ENCODE measurements at places on chromosomes 7 and 10. TPM values are rescaled to one million over a fixed set of nuclear protein-coding genes. Genes with fewer than 3 reads are reported as not detected.

DNA sequence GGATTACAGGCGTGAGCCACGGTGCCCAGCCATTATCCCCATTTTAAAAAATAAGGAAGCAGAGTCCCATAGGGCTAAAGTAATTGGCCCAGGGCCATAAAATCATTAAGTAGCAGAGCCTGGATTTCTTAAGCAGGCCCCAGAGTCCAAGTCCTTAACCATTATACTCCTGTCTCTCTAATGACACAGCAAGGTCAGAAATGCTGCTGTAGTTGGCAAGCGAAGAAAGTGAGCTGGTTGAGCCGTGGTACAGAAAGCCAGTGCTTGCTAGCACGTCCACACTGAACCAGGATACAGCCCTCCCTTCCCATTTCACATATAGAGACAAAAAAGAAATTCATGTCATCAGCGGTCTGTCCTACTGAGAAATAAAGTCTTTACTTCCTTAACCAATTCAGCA, 562.7 kb downstream of the GALNT17 start:
- DNase-seq: no peak

- no peak for DNase-seq
Measured at GRCh38 chr10:110433740-110434139, 64.0 kb upstream of the DUSP5 start.

- DNase-seq: no peak
Measured at GRCh38 chr10:130421909-130422308, 285.7 kb downstream of the GLRX3 start.

DNA sequence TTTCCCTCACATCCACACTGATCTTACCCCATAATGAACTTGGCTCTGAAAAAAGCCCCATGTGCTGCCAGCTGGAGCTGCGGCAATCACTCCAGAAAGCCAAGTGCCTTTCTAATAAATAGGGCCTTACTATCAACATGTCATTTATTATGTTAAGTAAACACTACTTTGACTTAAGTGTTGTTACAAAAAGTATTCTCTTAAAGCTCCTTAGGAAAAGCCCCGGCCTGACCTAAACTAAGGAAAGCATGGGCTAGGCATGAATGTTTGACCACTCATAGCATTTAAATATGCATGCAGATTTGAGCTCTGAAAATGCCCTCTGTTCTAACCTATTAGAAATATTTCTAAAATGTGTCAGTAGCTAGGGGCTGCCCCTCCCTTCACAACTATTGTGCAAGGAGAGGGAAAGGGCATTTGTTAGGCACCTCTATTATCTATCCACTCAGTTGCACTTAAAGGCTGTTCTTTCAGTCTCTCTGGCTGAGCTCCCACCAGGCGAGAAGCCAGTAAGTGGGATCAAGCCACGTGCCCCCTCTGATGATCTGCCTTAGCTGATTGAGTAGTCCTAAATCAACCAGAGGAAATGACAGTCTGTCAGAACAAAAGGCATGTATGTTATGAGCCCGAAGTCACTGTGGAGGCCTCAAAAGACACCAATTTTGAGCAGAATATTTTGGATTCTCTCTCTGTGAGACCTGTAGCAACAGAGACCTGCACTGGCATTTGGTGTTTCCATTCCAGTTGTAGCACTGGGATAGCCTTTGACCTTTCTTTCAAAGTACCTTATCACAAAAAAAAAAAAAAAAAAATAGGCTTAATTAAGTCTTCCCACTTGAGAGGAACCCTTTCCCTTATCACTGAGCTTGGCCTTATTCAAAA, 77.1 kb downstream of the ITGB8 start:
- peak; percentile 58 for DNase-seq

DNA sequence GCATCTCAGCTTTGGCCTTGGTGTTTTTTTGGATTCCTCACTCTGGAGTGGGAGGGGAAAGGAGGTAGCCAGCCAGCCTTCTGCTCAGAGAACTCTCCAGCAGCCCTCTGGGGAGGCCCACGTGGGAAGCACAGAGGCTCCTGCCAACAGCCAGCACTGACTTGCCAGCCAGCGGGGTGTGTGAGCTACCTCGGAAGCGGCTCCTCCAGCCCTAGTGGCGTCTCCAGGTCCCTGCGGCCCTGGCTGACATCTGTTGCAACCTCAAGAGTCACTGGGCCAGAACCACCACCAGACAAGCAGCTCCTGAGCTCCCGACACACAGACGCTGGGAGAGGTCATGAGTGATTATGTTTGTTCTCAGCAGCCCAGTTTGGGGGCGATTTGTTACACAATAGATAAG, 180.2 kb upstream of the FZD8 start:
- no peak for DNase-seq

GRCh38 chr7:155885167-155886155, 73.2 kb upstream of the SHH start:
- peak; percentile 78 for DNase-seq

GRCh38 chr7:7164591-7164990, 17.8 kb upstream of the C1GALT1 start:
- DNase-seq: no peak

GRCh38 chr10:114632869-114633715, 25.0 kb downstream of the ABLIM1 start:
- DNase-seq: peak; percentile 85

DNA sequence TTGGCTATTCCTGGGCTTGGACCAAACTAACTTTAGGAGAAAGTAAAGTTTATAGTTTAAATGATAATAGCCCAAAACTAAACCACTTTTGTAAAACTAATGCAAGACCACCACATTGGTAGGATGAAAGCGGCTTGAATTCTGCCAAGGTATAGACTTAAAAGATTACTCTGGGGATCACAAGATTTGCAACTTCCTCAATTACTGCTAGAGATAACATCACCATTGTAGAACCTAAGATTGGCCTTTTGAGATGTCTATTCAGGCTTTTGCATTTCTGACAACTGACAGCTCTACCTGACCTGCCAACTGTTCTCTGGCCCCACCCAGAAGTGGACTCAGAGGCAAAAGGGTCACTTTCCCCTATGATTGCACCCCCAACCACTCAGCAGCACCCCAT, 162.4 kb downstream of the TNS3 start:
- no peak for DNase-seq

DNA sequence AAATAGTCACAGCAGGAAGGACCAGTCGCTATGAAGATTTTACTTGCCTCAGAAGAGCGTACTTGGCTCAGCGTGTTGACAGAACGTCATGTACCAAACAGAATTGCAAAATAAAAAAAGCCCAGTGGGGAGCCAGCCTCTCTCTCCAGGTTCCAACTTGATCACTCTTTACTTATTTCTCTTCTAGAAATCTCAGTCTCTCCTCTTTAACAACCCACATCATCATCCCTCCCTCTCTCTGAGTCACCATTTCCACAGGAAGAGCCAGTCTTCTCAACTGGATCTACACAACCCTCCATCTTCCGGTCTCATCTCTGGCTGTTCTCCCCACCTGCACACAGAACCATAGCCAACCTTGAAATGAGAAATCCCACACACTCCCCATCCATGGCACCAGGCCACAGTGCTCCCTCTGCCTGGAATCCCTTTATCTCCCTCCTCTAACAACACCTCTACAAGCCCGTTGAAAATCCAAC, 718.3 kb downstream of the GRID1 start:
- DNase-seq: peak; percentile 82

GRCh38 chr10:50260791-50261281, 9.5 kb upstream of the ASAH2 start:
- no peak for DNase-seq

GRCh38 chr10:113663908-113664307, at the start of gene NRAP:
Gene NRAP, minus strand, starts transcription at chr10:113664041. Its CDS starts 159 bp downstream, at chr10:113663882.
- DNase-seq: no peak

DNA sequence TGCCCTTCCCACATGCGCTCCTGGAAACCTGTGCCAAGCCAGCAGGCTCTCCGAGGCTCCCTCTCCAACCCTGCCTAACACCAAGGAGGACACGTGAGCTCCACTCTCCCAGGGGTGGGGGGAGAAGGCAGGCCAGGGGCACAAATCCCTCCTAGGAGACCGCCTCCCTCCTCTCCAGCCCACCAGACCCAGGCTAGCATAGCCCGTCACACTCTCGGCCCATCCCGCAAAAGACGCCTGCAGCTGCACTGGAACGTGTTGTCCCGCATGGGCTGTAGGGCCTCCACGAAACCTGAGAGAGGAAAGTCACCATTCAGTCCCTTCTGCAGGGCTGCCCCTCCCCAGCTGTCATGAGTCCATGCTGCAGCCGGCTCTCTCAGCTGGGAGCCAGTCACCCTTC, 126.3 kb downstream of the MAD1L1 start:
- no peak for DNase-seq

DNA sequence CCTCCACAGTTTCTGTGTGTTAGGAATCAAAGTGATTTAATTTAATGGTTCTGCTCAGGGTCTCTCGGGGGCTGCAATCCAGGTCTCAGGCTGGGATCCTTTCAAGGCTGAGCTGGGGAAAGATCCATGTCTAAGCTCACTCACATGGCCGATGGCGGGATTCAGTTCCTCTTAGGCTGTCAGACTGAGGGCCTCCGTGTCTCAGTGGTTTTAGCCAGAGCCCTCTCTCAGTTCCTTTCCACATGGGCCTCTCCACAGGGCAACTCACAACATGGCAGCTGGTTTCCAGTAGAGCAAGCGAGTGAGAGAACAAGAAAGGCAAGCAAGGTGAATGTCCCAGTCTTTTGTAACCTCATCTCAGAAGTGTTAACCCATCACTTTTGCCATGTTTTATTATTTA, 26.9 kb downstream of the CAV1 start:
- DNase-seq: no peak

GRCh38 chr10:14270370-14270769, 60.4 kb downstream of the FRMD4A start:
- DNase-seq: no peak

GRCh38 chr10:35271086-35271858, 65.0 kb upstream of the CCNY start:
- no peak for DNase-seq

- DNase-seq: no peak
Measured at GRCh38 chr10:42652858-42653257, 14.5 kb upstream of the ZNF33B start.

DNA sequence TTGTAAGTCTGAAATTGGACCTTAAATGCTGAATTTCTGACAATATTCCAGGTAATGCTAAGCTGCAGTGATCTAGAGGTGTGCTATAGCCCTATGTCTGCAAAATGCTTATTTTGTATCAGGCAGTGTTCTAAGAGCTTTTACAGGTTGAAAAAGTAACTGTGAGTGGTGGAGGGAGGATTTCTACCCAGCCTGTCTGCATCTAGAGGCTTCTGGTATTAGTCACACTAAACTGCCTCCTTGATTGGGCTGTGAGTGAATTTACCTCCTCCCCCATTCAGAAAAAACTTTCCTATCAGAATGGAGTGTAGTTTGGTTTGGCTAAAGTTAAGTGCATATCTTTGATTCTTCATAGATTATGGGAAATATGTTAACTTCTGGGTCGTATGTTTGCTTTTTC, 56.8 kb downstream of the BBS9 start:
- DNase-seq: peak; percentile 59

GRCh38 chr7:91085175-91085574, 179.1 kb upstream of the FZD1 start:
- no peak for DNase-seq

- DNase-seq: no peak
Measured at GRCh38 chr7:50542132-50542531, 23.1 kb downstream of the DDC start.

- peak; percentile 40 for DNase-seq
Measured at GRCh38 chr7:159197066-159197975, 52.7 kb upstream of the VIPR2 start.

- no peak for DNase-seq
Measured at GRCh38 chr7:134031835-134032617, 95.1 kb upstream of the LRGUK start.

- DNase-seq: peak; percentile 27
Measured at GRCh38 chr10:10869592-10869991, 148.1 kb upstream of the CELF2 start.

DNA sequence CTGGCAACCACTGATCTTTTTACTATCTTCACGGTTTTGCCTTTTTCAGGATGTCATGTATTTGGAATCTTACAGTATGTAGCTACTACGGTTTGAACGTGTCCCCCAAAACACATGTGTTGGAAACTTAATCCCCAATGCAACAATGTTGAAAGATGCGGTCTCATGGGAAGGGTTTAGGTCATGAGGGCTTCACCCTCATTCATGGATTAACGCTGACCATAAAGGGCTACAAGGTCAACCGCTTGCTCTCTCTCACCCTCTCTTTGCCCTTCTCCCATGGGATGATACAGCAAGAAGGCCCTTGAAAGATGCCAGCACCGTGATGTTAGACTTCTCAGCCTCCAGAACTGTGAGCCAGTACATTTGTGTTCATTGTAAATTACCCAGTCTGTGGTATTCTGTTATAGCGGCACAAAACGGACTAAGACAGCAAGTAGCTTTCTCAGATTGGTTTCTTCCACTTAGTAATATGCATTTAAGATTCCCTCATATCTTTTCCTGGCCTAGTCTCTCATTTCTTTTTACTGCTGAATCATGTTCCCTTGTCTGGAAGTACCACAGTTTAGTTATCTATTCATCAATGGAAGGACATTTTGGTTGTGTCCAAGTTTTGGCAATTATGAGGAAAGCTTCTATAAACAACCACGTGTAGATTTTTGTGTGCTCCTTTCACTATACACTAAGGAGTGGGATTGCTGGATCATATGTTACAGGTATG, 3.0 kb upstream of the CRYGN start:
- no peak for DNase-seq

DNA sequence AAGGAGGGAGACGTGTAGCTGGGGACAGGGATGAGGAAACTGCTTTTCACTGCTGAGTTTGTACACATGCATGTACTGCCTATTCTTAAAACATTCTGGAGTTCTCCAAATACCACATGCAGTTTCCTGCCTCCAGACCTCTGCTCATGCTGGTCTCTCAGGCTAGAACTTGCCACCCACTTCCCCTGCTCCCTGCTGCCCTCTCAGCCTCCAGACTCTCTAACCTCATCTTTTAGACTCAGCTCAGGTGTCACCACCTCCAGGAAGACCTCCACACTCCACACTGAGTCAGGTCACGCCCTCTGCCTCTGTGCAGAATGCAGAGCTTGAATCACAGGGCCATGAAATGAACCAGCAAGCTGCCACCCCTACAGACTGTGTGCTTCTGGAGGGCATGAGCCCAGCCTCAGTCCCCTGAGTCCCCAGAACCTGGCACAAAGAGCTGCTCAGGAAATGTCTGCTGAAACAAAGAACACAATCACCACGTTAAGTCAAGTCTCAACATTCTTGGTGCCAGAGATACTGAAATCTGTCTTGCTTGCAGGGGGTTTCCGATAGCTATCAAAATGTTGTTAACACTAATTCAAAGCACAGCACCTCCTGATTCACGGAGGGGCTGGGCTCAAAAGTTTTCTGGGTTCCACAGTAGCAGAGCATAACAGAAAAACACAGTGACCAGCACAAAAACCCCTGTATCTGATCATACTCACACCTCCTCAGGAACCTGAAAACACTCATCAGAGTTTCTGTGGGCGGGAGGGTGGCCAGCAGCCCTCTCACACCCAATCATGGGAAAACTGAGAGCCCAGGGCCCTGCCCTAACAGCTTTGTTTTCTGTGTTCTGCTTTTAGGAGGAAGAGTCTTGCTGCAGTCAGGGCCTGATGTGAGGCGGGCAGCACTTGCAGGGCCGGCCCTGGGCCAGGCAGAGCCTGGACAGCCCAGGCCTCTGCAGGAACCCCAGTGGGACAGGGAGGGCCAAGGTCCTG, 21.1 kb downstream of the FAM53B start:
- no peak for DNase-seq

Gene PMS2
- total RNA-seq: 16.0 TPM

Gene ACTL6B
- total RNA-seq: not detected

Gene EPO
- total RNA-seq: not detected

Gene ABCA13
- 1.7 TPM for total RNA-seq

Gene PLXNA4
- 29.2 TPM for total RNA-seq

Gene HYCC1
- total RNA-seq: 24.7 TPM

Gene OR6V1
- total RNA-seq: not detected

Gene HOXA7
- total RNA-seq: not detected

Gene GNAT3
- total RNA-seq: not detected

Gene NKX1-2
- 0.05 TPM for total RNA-seq

Gene TMEM209
- 16.6 TPM for total RNA-seq

Gene CALML3
- not detected for total RNA-seq
